Aortic smooth muscle cell (primary cell): ENCODE measurements at places on chromosomes 2 and 18. TPM values are rescaled to one million over a fixed set of nuclear protein-coding genes. Genes with fewer than 3 reads are reported as not detected.

CNNM3 gene
- total RNA-seq: 4.5 and 5.2 TPM in 2 replicates

IL18R1 gene
- 0.75 and 1.5 TPM in 2 replicates for total RNA-seq

WDR43 gene
- 59.9 and 68.6 TPM in 2 replicates for total RNA-seq

SERPINB5 gene
- total RNA-seq: not detected in 2 replicates

SERPINB4 gene
- not detected in 2 replicates for total RNA-seq

ZNF638 gene
- total RNA-seq: 139 and 152 TPM in 2 replicates

PTH2R gene
- under 0.01 TPM in 1 of 2 replicates, not detected in the other for total RNA-seq
